ENCODE measurements at places on chromosomes 13 and 19. TPM values are rescaled to one million over a fixed set of nuclear protein-coding genes. Genes with fewer than 3 reads are reported as not detected.

The KANK3 gene
- 0.87 TPM for total RNA-seq

The ZNF430 gene
- 9.8 TPM for total RNA-seq

The URAD gene
- total RNA-seq: not detected

DNA sequence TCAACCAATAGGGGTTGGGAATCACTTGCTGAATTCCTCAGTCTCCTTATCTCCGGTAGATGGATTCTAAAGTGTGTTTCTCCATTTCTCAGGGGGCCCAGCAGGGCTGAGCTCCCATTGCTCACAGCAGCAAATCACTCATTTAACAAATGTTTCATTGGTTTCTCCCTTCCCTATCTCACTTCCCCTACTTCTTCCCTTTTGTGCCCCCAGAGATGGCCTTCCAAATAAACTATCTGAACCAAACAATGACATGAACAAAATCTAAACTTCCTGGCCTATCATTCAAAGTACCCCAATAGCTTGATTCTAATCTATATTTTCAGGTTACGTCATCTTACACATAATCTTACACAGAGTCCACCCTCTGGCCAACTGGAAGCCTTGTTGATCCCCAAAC, 60.4 kb downstream of the DLEU7 start:
- H3K27ac ChIP-seq: no peak overlapping the region
- H3K36me3 ChIP-seq: no peaks in the 10 kb centered on the region
- DNase-seq: no peak
- peaks cover 21% of the 10 kb centered on the region for H3K27me3 ChIP-seq
- H3K4me1 ChIP-seq: no peaks in the 10 kb centered on the region
- H3K4me3 ChIP-seq: no peak overlapping the region

DNA sequence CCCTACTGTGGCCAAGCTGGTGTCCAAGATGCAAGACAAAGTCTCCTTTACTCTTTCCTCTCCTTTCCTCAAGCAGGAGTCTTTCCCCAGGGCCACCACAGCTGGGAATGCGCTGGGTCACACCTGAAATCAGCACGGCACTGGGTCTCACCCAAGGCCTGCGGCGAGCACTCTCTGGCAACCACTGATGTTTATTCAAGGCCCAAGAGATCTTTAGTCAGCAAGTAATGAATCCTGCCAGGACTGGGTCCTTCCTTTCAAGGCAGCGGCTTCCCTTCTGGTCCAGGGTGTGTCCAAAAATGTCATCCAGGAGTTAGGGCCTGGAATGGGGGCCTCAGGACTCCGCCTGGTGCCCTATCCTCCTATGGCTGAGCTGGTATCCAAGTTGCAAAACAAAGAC, 24.1 kb downstream of the BLOC1S3 start:
- H3K4me3 ChIP-seq: no peak overlapping the region
- no peaks in the 10 kb centered on the region for H3K4me1 ChIP-seq
- H3K27me3 ChIP-seq: no peaks in the 10 kb centered on the region
- no peak for DNase-seq
